ENCODE measurements at places on chromosomes 2 and 18.

- no peak for DNase-seq
These were observed 18.6 kb downstream of the PRKD3 start for GRCh38 chr2:37306024-37306423.

GRCh38 chr18:64718808-64719207 lies 569.9 kb upstream of the LINC00305 start:
- no peak for DNase-seq

GRCh38 chr2:142965443-142965842 lies 88.0 kb downstream of the KYNU start:
- no peak for DNase-seq

- peak; percentile 3 for DNase-seq
These were observed 235.6 kb downstream of the NUP35 start for GRCh38 chr2:183359867-183360266.

DNA sequence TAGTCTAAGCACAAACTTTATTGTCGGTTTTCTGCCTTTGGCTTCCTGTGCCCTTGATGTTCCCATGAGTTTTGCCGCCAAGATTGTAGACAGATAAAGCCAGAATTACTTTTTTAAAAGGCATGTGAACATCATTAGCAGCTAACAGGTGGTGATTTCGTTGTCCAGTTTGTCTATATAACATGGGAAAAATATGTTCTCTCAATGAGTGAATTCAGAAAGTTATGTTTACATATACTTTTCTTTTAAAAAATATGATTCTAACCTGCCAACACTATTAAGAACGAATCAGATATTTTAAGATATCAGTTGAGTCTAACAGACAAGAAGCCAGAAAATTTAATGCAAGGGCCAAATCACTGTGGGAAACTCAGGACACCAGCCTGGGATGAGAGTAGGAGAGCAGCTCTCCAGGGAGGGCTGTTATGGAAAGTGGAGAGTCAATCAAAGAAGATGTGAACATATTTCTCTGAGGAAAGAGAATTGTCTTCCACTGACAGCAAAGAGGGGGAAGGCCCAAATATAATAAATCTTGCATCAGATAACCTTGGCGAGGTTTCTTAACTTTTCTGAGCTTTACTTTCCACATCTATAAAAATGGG lies 311.3 kb downstream of the ARHGAP15 start:
- DNase-seq = no peak

DNA sequence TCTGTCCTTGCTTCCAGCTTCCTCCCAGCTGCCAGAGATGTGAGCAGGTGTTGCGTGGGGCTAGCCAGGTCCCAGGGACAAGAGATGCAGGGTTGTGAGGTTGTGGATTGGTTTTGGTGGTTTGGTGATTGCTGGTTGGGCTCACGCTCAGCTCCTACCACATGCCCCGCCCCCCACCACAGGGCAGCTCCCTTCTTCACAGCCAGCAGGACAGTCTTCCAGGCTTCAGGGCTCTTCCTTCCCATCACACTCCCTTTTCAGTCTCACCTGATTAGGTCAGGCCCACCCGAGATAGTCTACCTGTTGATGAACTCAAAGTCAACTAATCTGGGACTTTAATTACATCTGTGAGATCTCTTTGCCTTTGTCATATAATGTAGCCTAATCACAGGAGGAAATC lies 52.0 kb upstream of the GLI2 start:
- no peak for DNase-seq

- peak; percentile 56 for DNase-seq
These were observed 2.3 kb upstream of the LPIN2 start for GRCh38 chr18:3015204-3015592.

All from MG63 (cell line).